ENCODE measurements at places on chromosomes 3 and 15.

DNA sequence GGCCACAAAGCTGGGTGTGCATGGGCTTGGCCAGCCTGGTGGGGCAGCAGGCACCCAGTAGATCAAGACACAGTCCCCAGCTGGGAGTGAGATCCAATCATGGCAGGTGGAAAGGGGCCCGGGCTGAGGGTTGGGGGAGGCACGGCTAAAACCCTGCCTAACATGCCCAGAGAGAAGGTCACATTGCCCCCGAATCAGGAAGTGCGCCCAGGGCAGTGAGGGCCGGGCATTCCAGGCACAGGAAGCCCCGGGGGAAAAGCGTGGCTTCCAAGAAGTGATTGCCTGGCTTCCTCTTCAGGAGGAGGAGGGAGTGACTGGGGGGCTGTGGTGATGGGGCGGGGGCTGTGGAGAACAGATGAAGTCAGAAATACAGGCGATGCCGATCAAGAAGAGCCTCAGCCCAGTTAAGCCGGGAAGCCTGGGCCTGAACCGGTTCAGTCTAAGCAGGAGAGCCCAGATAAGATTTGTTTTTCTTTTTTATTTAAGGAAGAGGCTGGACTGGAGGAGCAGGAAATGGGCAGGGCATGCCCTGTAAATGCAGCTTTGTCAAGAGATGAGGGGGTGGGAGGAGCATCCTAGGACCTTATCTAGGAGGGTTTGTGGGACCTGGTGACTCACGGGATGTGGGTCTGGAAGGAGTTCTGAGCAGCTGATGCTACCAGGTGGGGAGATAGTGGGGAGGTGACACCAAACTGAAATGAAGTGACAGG is 83.9 kb downstream of the CHSY1 start:
- H3K4me1 ChIP-seq = peaks cover 60% of the 10 kb centered on the region
- peaks cover 41% of the 10 kb centered on the region for H3K36me3 ChIP-seq
- peak; percentile 52 for DNase-seq
- H3K27me3 ChIP-seq = peaks cover 2% of the 10 kb centered on the region
- H3K4me3 ChIP-seq = peak overlapping the region; percentile 41
- peak overlapping the region; percentile 94 for H3K27ac ChIP-seq

DNA sequence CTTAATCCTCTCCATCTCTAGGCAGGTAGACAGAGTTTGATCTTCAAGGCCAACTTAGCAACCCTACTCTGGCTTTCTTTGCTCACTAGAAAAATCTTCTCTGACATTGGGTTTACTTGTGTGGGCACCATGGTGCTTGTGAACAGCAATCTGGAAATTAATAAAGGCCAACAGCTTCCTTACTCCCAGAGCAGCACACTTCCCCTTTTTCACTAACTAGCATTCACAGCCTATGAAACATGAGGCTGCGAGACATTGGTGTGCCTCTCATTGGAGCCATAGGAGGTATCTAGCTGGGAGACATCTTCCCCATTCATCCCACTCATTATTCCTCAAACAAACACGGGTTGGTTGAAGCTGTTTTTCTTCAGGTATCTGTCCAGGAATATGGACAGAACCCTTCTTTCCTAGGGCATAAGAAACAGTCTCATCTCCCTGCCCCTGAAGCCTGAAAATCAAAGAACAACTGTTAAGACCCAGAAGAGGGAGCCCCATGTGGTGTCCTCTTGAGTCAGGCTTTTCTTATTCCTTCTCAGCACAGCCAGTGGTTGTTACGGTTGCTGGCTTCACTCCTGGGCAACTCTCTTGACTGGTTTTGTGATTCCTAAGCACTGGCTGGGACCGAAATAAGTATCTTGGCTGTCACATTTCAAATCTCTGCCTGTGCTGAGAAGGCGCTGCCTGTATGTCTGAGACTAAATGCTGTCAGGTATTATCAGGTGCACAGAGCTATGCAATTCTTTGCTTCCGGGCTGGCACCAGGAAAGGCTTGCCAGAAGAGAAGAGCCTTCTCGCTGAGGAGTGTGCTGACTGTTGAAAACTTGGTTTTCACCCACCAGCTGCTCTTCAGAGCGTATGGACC is 194.4 kb downstream of the FEZF2 start:
- no peak for DNase-seq
- no peak overlapping the region for H3K27ac ChIP-seq
- no peaks in the 10 kb centered on the region for H3K36me3 ChIP-seq
- no peaks in the 10 kb centered on the region for H3K27me3 ChIP-seq
- H3K4me3 ChIP-seq = no peak overlapping the region

- peaks cover 12% of the 10 kb centered on the region for H3K4me1 ChIP-seq
- H3K27me3 ChIP-seq = peaks cover 20% of the 10 kb centered on the region
- H3K4me3 ChIP-seq = no peak overlapping the region
- H3K36me3 ChIP-seq = no peaks in the 10 kb centered on the region
- no peak for DNase-seq
These were observed 9.4 kb downstream of the GPR156 start for GRCh38 chr3:120275618-120276017.

GRCh38 chr3:194725346-194725745 is 39.7 kb downstream of the FAM43A start:
- peaks cover 44% of the 10 kb centered on the region for H3K27me3 ChIP-seq
- no peak for DNase-seq
- no peak overlapping the region for H3K4me3 ChIP-seq
- H3K27ac ChIP-seq = no peak overlapping the region

DNA sequence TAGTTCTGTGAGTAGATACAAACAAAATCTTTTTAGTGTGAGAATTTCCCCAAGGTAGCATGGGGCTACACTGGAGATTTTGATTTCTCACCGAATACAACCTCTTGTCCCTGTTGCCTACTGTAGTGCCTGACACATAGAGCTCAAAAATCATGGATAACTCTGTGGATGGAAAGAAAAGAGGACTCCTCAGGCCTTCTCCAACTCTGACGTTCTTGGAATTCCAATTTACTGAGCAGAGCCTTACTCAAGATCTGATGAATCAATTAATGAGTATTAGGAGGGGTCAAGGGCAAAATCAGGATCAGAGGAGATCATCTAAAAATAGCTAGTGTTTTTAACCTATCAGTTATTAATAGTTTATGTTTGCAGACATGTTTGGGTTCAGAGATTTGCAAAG is 46.7 kb upstream of the PYDC2 start:
- peaks cover 2% of the 10 kb centered on the region for H3K27me3 ChIP-seq
- H3K4me1 ChIP-seq = peaks cover 50% of the 10 kb centered on the region
- DNase-seq = peak; percentile 25
- peak overlapping the region; percentile 58 for H3K27ac ChIP-seq
- H3K4me3 ChIP-seq = peak overlapping the region; percentile 12

GRCh38 chr3:48564022-48564421 is 441 bp upstream of the UCN2 start:
- H3K4me1 ChIP-seq = peaks cover 81% of the 10 kb centered on the region
- peak; percentile 77 for DNase-seq
- H3K4me3 ChIP-seq = peak overlapping the region; percentile 57
- H3K27me3 ChIP-seq = peaks cover 13% of the 10 kb centered on the region
- H3K36me3 ChIP-seq = peaks cover 22% of the 10 kb centered on the region

- peaks cover 6% of the 10 kb centered on the region for H3K27me3 ChIP-seq
- peak overlapping the region; percentile 60 for H3K4me3 ChIP-seq
- no peaks in the 10 kb centered on the region for H3K36me3 ChIP-seq
- H3K27ac ChIP-seq = no peak overlapping the region
These were observed 129.3 kb upstream of the IGF1R start for GRCh38 chr15:98518823-98519561.

GRCh38 chr15:92383519-92384324 is 10.0 kb upstream of the ST8SIA2 start:
- no peak overlapping the region for H3K4me3 ChIP-seq
- 0 out of 2 replicates have a peak, but pooled peaks cover 6% of the 10 kb centered on the region for H3K36me3 ChIP-seq
- peaks cover 15% of the 10 kb centered on the region for H3K4me1 ChIP-seq
- no peak for DNase-seq

DNA sequence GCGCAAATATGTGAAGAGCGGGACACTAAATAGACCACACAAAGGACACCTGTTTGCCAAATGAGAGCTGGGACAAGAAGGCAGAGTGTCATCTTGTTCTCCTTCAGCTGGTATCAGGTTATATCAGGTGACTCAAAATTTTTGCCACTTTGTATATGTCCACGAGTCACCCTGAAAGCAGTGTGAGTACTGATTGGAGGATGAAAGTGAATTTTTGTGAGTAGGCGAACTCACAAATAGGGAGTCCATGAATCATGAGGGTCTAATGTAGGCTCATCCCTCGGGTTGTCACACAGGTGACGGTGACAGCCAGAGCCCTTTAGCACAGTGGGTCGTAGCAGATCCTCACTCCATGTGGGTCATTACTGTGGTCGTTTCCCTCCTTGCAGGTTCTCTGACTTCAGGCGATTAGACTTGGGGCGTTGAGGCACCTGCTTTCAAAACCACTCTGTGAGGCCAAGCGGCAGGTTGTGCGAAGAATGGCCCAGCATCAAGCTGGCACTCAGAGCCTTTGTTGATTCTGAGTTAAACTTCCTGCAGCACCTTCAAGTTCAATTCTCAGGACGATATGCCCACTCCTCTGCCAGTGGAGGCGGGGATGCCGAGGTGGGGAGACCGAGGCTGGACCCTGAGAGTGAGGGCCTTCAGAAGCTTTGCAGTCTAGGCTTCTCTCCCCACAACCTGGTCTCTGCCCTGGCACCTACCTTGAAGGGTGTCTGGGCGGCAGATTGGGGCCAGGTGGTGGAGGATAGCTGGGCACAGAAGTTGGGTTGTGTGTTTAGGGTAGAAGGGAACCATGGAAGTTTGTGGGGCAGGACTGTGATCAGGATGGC is 173.8 kb downstream of the SMAD6 start:
- H3K27ac ChIP-seq = no peak overlapping the region
- 0 out of 2 replicates have a peak, but pooled peaks cover 4% of the 10 kb centered on the region for H3K36me3 ChIP-seq
- peaks cover 21% of the 10 kb centered on the region for H3K4me1 ChIP-seq
- H3K27me3 ChIP-seq = peaks cover 3% of the 10 kb centered on the region
- DNase-seq = no peak

- DNase-seq = no peak
- no peak overlapping the region for H3K4me3 ChIP-seq
- H3K36me3 ChIP-seq = peaks cover 4% of the 10 kb centered on the region
- H3K27ac ChIP-seq = no peak overlapping the region
- H3K4me1 ChIP-seq = no peaks in the 10 kb centered on the region
- no peaks in the 10 kb centered on the region for H3K27me3 ChIP-seq
These were observed 1247.0 kb upstream of the EPHA6 start for GRCh38 chr3:95567346-95567745.

- DNase-seq = peak; percentile 83
- H3K4me1 ChIP-seq = peaks cover 49% of the 10 kb centered on the region
- H3K4me3 ChIP-seq = peak overlapping the region; percentile 71
- no peaks in the 10 kb centered on the region for H3K27me3 ChIP-seq
- peak overlapping the region; percentile 91 for H3K27ac ChIP-seq
These were observed 630.8 kb upstream of the KCNMB2 start for GRCh38 chr3:177905173-177906125.

DNA sequence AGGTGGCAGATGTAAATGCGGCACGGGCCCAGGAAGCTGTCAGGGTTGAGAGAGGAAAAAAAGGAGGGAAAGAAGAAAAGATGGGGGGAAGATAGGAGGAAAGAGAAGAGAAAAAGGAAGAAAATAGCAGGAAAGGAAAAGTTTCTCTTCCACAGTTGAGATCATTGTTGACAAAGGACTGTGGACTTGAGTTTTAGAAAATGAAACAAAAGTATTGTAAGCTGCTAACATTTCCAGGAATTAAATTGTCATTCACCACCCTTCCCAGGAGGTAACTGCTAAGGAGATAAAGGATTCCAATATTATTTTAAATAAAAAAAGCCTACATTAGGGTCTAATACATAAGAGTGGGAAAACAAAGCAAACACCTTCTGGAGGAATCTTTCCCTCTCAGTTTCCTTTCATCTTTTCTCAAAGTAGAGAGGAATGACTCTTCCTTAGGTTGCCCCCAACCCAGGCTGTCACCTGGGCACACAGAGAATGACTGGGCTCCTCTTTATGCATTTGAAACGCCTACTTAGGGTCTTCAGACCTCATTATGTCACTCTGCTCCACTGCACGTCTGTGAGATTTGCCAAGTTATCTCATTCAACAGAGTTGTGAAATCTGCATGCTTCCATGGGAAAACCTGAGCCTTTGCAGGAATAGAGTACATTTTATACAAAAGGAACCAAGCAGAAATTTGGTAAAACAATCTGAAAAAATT is 194.0 kb downstream of the TNIK start:
- DNase-seq = no peak
- H3K36me3 ChIP-seq = no peaks in the 10 kb centered on the region
- no peaks in the 10 kb centered on the region for H3K27me3 ChIP-seq
- peaks cover 48% of the 10 kb centered on the region for H3K4me1 ChIP-seq
- H3K27ac ChIP-seq = no peak overlapping the region
- H3K4me3 ChIP-seq = no peak overlapping the region

GRCh38 chr3:32147933-32148332 is 41.5 kb downstream of the GPD1L start:
- H3K36me3 ChIP-seq = no peaks in the 10 kb centered on the region
- no peaks in the 10 kb centered on the region for H3K27me3 ChIP-seq
- H3K27ac ChIP-seq = no peak overlapping the region
- no peak for DNase-seq

- H3K4me3 ChIP-seq = peak overlapping the region; percentile 72
- H3K36me3 ChIP-seq = peaks cover 5% of the 10 kb centered on the region
- DNase-seq = no peak
- H3K27me3 ChIP-seq = peaks cover 3% of the 10 kb centered on the region
- H3K4me1 ChIP-seq = peaks cover 91% of the 10 kb centered on the region
These were observed 48.1 kb downstream of the AMOTL2 start for GRCh38 chr3:134326126-134326525.

DNA sequence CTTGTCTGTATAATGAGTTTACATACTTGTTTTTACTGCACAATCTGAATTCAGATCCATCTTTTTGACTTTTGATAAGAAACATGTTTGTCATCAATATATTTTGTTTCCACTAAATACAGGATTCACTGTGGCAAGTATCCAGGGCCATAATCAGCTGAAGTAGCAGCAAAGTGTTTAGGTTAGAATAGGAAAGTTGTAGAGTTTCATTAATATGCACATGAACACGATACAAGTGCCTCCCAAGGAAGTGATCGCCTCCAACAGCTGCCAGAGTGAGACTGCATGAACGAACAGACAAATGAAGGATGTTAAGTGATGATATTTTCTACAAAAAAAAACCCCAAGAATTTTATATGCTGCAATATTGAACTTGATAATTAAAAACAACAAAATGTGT is 204.3 kb downstream of the TBL1XR1 start:
- no peak overlapping the region for H3K27ac ChIP-seq
- 0 out of 2 replicates have a peak, but pooled peaks cover 3% of the 10 kb centered on the region for H3K36me3 ChIP-seq
- H3K27me3 ChIP-seq = no peaks in the 10 kb centered on the region
- H3K4me1 ChIP-seq = no peaks in the 10 kb centered on the region

DNA sequence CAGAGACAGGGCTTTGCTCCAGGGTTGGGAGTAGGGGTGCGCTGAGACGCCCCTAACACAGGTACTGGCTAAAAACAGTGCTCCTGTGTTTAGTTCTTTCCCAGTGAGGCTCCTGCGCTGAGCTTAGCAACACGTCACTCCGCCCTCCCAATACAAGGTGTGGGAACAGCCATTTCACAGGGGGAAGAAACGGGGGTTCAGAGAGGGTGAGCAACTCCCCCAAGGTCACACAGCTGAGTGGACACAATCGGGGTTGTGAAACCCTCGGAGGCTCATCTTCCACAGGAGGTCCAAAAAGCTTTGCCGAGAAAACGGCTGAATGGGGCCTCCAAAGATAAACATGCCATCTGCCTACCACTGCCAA is 628 bp downstream of the PRRT3 start:
- DNase-seq = no peak
- H3K4me3 ChIP-seq = peak overlapping the region; percentile 85
- no peak overlapping the region for H3K27ac ChIP-seq
- H3K36me3 ChIP-seq = no peaks in the 10 kb centered on the region
- peaks cover 1% of the 10 kb centered on the region for H3K27me3 ChIP-seq
- peaks cover 32% of the 10 kb centered on the region for H3K4me1 ChIP-seq

GRCh38 chr3:56980243-56980642 is 80.2 kb upstream of the SPATA12 start:
- no peak for DNase-seq
- no peak overlapping the region for H3K4me3 ChIP-seq
- H3K27me3 ChIP-seq = no peaks in the 10 kb centered on the region
- H3K36me3 ChIP-seq = no peaks in the 10 kb centered on the region
- peak overlapping the region; percentile 89 for H3K27ac ChIP-seq
- peaks cover 37% of the 10 kb centered on the region for H3K4me1 ChIP-seq

- H3K36me3 ChIP-seq = no peaks in the 10 kb centered on the region
- H3K27me3 ChIP-seq = peaks cover 20% of the 10 kb centered on the region
These were observed 531.2 kb upstream of the SEMA6D start for GRCh38 chr15:47186075-47186474.
